Activated naive CD8-positive, alpha-beta T cell treated with anti-CD3 and anti-CD28 coated beads for 36 hours (primary cell): ENCODE measurements at places on chromosomes 5 and 9. TPM values are rescaled to one million over a fixed set of nuclear protein-coding genes. Genes with fewer than 3 reads are reported as not detected.
A peak's percentile ranks its signal among the peaks of the same experiment; 100 is the strongest.

Gene CDC20B
- not detected for total RNA-seq

Gene PCDHGA11
- total RNA-seq: 0.06 TPM

GRCh38 chr9:115616666-115617239 lies 498.8 kb upstream of the TNC start:
- peaks cover 13% of the 10 kb centered on the region for H3K27me3 ChIP-seq
- no peak for DNase-seq
- no peak overlapping the region for H3K4me3 ChIP-seq
- H3K36me3 ChIP-seq: no peaks in the 10 kb centered on the region
- no peaks in the 10 kb centered on the region for H3K4me1 ChIP-seq

GRCh38 chr5:83777856-83778255 lies 57.2 kb upstream of the HAPLN1 start:
- H3K27me3 ChIP-seq: peaks cover 3% of the 10 kb centered on the region
- no peak overlapping the region for H3K27ac ChIP-seq
- no peaks in the 10 kb centered on the region for H3K4me1 ChIP-seq
- H3K4me3 ChIP-seq: no peak overlapping the region
- DNase-seq: no peak

- H3K36me3 ChIP-seq: peaks cover 38% of the 10 kb centered on the region
- H3K27ac ChIP-seq: no peak overlapping the region
- H3K27me3 ChIP-seq: no peaks in the 10 kb centered on the region
- H3K4me3 ChIP-seq: no peak overlapping the region
Observed at GRCh38 chr5:87398981-87399614, 13.6 kb downstream of the CCNH start.

GRCh38 chr9:87991151-87991870 lies 17.0 kb upstream of the CDK20 start:
- peaks cover 22% of the 10 kb centered on the region for H3K27me3 ChIP-seq
- no peak overlapping the region for H3K27ac ChIP-seq
- DNase-seq: no peak

DNA sequence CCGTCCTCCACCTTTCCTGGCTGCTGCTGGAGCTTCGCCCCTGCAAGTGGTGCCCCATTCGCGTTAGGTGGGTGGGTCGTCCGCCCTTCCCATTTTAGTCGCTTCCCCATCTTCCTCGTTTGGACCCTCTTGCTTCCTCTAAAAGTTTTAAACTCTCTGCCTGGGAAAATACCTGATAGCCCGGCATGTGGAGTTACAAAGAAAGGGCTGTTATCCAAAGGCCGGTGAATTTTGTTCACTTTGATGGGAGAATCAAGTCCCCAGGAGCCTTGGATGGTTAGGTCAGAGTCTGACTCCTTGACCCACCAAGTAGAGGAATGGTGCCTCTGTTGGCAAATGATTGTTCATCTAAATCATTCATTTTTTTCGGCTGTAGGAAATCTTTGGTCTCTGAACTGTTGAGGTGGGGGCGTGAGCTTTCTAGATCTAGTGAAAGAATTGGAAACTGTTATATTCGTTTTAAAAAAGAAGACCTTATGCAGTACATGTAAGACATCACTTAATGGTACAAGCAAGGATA lies 29.5 kb upstream of the APC start:
- no peaks in the 10 kb centered on the region for H3K27me3 ChIP-seq
- peaks cover 6% of the 10 kb centered on the region for H3K36me3 ChIP-seq
- peak overlapping the region; percentile 82 for H3K27ac ChIP-seq
- peaks cover 49% of the 10 kb centered on the region for H3K4me1 ChIP-seq

DNA sequence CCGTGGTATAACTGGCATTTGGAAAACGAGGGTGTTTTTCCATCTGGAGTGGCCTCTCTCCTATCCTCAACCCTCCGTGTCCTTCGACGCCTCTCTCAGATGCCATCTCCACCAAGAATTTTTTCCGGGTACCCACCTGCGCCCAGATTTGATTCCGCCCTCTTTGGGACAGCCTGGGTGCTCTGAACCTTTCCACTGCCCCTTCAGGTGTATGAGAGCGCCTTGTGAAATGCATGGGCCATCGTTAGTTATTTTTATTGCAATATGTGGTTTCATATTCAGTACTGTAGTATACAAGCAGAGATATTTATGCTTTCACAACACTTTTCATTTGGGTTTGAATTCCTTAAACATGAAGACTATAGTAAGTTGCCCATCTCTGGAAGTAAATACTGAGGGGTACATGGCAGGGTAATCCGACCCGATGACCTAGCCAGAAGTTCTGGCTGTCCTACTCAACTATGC lies 78.2 kb upstream of the IFNE start:
- no peak for DNase-seq
- H3K4me3 ChIP-seq: peak overlapping the region; percentile 77
- H3K27ac ChIP-seq: peak overlapping the region; percentile 46
- H3K36me3 ChIP-seq: peaks cover 4% of the 10 kb centered on the region
